Large intestine (tissue), 12 donors: ENCODE measurements at places on chromosomes 12 and 14. TPM values are rescaled to one million over a fixed set of nuclear protein-coding genes. Genes with fewer than 3 reads are reported as not detected.
A peak's percentile ranks its signal among the peaks of the same experiment; 100 is the strongest.

DNA sequence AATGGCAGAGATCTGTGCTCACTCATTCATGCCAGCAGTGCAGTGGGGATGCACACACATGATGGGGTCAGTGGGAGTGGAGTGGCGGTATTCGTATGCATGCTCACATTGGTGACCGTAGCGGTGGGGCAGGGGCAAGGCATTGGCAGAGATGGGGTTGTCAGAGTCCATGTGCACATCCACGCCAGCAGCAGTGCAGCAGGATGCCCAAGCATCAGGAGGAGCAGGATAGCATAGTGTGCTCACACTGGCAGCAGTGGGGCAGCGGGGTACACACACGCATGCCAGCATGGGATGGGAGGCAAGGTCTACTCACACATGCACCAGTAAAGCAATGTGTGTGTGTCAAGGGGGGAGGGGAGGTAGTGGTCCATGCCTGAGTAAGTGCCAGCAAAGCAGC lies 89.4 kb upstream of the GARIN6 start:
- no peaks in the 10 kb centered on the region for H3K27me3 ChIP-seq
- H3K4me3 ChIP-seq: no peak overlapping the region
- H3K27ac ChIP-seq: no peak overlapping the region
- DNase-seq: no peak
- no peaks in the 10 kb centered on the region for H3K4me1 ChIP-seq

GRCh38 chr14:69675877-69676416 lies 64.6 kb downstream of the SUSD6 start:
- no peak for DNase-seq
- H3K4me1 ChIP-seq: peaks cover 15% of the 10 kb centered on the region
- peaks cover 4% of the 10 kb centered on the region for H3K36me3 ChIP-seq
- no peaks in the 10 kb centered on the region for H3K27me3 ChIP-seq
- H3K27ac ChIP-seq: no peak overlapping the region
- H3K4me3 ChIP-seq: no peak overlapping the region

GRCh38 chr14:93116676-93117200 lies 1.0 kb upstream of the ITPK1 start:
- peak overlapping the region; percentile 99 for H3K27ac ChIP-seq
- peaks cover 8% of the 10 kb centered on the region for H3K4me1 ChIP-seq
- DNase-seq: no peak

DNA sequence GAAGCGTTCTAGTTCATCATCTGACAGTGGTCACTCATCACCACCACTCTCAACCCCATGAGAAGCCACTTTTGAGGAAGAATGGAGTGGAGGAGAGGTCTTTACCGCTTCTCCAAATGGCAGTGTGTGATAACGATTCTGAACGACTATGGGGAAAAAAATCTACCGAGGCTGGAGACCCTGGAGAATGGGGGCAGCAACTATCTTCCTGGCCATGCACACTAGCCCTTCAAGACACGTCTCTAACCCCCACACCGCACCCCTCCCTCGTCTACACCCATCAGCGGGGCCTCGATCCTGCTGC lies 365 bp downstream of the ING4 start:
- H3K4me3 ChIP-seq: peak overlapping the region; percentile 81
- no peaks in the 10 kb centered on the region for H3K27me3 ChIP-seq
- peaks cover 6% of the 10 kb centered on the region for H3K4me1 ChIP-seq
- DNase-seq: no peak
- peaks cover 27% of the 10 kb centered on the region for H3K36me3 ChIP-seq

- DNase-seq: no peak
- no peaks in the 10 kb centered on the region for H3K4me1 ChIP-seq
- H3K27me3 ChIP-seq: no peaks in the 10 kb centered on the region
- H3K27ac ChIP-seq: no peak overlapping the region
- no peaks in the 10 kb centered on the region for H3K36me3 ChIP-seq
Observed at GRCh38 chr14:40346275-40346674, 914.0 kb upstream of the FBXO33 start.

GRCh38 chr12:57234571-57235016 lies 5.1 kb downstream of the SHMT2 start:
- no peak overlapping the region for H3K27ac ChIP-seq
- H3K36me3 ChIP-seq: peaks cover 33% of the 10 kb centered on the region
- H3K4me1 ChIP-seq: peaks cover 24% of the 10 kb centered on the region
- H3K4me3 ChIP-seq: no peak overlapping the region

DNA sequence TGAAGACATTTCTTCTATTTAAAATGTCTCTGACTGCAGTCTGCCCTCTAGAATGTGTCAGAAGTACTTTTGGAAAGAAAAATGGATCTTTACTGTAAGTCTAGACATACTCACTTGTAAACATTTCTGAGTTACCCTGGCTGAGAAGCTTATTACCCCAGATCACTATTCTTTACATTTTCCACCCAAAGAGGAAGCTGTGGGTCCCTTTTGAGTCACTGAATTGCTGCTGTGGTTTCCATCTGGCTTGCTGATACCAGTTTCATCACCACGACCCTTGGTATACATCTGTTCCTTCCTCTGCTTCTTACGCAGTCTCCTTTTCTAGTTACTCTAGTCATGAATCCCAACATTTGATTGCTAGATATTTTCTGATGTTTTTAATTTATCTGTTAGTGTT lies 20.2 kb upstream of the CLEC4D start:
- no peaks in the 10 kb centered on the region for H3K36me3 ChIP-seq
- H3K27ac ChIP-seq: no peak overlapping the region
- peak; percentile 15 for DNase-seq
- no peaks in the 10 kb centered on the region for H3K27me3 ChIP-seq

DNA sequence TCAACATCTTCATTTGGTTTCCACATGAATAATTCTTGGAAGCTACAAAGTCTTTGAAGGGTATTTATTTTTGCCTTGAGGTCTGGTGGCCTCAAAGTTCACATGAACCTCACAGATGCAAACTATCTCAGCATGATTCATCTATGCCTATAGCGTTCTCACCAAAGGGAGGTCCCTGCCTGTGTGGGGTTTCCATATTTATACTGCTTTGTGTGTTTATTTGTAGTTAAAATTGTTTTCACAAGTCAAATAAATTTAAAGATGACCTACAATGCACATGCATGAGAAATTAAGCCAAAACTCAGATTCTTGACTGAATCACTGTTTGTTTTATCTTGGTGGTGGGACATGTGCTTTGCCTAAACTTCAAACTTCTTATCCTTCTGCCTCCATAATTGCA lies 176.7 kb downstream of the PPM1H start:
- no peak overlapping the region for H3K4me3 ChIP-seq
- H3K36me3 ChIP-seq: peaks cover 4% of the 10 kb centered on the region
- no peaks in the 10 kb centered on the region for H3K27me3 ChIP-seq
- no peak for DNase-seq
- peaks cover 31% of the 10 kb centered on the region for H3K4me1 ChIP-seq
- no peak overlapping the region for H3K27ac ChIP-seq

Gene WSCD2
- polyA plus RNA-seq: 1.5 TPM

Gene TEX52
- polyA plus RNA-seq: 2.8 TPM

Gene INHBC
- 0.40 TPM for polyA plus RNA-seq
